Central memory CD4-positive, alpha-beta T cell (primary cell): ENCODE measurements at places on chromosomes 4 and X.

- DNase-seq = no peak
Measured at GRCh38 chr4:87982036-87982435, 6.5 kb downstream of the SPP1 start.

DNA sequence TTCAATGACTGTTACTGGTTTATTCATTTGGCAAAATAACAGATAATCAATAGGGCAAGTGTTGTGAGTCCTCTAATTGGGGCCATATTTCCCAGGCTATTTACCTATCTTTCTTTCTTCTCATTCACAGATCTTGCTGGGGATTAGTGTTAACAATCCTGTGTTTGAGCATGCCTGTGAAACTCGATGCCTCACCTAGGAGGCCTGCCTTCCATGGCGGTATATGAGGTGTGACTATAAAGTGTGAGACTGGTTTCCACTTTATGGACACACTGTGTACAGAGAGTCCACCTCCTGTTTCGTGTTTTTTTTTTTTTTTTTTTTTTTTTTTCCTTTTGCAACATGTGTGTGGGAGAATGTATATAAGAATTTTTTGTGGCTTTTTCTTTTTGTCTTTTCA lies 199.3 kb downstream of the BMPR1B start:
- DNase-seq = no peak

GRCh38 chrX:906586-906985 lies 276.0 kb downstream of the SHOX start:
- no peak for DNase-seq

DNA sequence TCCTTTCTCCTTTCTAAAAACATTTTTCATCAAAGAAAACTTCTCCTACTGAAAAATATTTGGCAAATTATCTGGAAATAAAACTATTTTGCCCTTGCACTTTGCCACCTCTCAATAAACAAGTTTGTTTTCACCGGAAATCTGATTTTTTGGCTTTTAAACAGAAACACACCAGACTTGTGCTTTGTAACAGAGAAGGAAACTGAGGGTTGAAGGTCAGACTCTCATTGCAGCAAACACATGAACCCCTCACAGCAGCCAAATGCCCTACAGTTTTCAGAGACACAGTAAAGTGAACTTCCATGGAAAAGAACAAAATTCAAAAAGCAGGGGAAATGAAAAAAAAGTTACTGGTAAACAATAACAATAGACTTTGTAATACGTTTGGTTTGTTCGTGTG lies 95.6 kb upstream of the WDR17 start:
- no peak for DNase-seq

DNA sequence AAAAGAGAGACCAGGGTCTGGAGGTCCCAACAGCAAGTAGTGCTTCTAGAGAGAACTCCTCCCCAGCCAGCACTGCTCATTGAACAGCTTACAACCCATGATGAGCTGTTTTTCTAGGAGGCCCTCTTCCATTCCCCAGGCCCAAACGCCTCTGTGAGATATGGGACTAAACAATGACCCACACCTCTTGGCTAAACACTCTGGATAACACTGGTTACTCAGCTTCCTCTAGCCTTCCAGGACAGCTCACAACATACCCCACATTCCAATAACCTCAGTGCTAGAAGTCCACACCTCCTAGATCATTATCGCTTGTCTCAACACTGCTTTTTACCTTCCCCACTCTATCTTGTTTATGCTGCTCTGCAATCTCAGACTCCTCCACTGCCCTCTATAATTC lies 35.4 kb upstream of the PGRMC2 start:
- no peak for DNase-seq

GRCh38 chrX:115494161-115494560 lies 66.8 kb upstream of the PLS3 start:
- no peak for DNase-seq

DNA sequence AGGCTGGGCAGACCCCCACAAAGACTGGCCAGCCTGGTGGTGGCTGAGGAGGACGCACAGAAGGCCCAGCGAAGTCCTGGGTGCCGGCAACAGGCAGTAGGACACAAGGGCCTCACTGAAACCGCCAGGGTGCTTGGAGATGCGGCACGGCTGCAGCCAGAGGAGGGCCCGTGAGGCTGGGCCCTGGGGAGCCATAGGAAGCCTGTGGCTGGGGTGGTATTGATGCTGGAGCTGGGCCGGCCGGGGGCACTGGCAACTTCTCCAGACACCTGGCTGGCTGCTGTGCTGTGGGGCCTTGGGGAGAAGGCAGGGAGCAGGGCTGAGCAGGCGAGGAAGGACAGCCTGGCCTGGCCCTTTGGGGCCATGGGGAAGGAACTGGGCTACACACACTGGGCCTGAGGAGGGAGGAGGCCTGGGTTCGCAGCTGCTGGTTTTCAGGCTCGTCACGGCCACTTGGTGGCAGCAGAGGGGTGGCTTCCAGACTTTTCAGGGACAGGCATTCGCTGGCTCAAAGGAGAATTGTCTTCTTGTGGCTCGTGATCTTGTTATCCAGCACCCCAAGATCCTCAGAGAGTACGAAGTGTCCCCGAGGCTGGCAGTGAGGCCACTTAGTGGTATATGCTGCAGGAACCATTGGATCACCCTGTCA lies 37.2 kb downstream of the ATP2B3 start:
- peak; percentile 48 for DNase-seq

DNA sequence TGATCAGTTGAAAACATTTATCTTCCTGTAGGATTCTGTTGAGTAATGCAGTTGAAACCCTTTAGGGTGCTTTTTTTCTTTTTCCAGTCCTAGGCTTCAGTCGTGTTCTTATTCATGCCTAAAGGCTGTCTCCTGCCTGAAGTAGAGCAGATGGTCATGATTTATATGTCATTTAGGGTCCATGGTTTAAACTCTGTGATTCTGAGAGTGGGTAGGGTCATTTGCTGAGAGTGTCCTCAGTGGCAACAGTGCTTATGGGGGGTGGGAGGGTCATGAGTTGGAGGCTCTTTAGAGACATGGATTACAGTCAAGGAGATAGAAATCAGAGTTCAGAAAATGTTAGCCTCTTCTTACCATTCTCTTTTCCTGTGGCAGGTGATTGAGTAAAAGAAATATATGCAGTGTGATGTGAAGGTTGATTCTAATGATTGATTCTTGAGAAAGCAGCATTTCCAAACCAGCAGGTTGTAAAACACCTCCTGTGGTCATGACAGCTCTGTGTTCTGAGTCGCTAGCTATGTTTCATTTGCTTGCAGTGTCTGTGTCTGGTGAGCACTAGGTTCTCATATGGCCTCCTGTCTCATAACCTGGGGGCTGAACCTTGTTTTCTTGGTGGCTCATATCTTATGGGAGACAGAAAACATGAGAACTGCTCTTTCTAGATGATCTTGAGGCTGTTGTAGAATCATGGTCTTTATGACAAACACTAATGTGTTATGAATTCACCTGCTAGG lies 60.4 kb downstream of the JADE1 start:
- no peak for DNase-seq

DNA sequence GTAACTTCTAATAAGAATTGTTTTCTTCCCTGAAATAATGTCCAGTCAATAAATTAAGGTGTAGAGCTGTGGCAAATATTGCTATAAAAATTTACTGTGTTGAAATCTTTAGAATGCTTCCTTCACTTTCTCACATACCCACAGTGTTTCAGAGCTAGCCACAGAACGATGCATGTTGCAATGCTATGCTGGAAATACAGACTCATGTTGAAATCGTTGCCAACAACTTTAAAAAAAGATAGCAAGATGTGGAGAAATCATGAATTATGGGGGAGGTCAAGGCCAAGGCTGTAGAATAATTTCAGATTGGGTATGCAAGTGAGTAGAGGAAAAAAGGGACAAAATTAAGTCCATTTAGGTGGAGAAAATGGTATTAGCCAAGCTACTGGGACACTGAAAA lies 204.8 kb downstream of the VEGFC start:
- no peak for DNase-seq

DNA sequence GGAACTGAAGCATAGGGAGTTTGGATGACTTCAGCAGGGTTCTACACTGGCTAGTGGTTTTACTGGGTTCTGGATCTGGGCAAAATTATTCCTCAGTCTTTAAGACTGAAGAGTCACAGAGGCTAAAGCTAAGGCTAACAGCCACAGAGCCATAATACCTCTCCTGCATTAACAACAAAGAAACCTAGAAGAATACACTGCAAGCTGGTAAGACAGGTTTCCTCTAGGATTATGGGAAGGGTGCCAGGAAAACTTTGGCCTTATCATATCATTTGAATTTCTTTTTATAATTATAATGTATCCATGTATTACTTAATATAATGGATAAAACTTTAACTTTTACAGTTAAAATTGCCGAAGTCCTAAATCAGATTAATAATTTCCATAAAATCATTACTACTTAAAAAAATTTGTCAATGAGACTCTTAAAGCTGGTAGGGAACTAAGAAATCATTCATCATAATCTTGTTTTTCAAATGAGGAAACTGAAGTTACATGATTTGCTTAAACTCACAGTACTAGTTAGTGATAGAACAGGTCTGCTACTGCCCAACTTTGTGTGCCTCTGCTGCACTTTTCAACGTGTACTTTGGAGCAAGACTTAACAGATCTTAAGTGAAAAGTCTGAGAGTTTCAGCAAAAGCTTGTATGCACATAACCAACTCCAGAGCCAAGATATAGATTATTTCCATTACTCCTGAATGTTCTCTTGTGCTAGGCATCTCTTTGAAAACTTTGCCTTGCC lies 24.2 kb upstream of the PGRMC2 start:
- DNase-seq = no peak

DNA sequence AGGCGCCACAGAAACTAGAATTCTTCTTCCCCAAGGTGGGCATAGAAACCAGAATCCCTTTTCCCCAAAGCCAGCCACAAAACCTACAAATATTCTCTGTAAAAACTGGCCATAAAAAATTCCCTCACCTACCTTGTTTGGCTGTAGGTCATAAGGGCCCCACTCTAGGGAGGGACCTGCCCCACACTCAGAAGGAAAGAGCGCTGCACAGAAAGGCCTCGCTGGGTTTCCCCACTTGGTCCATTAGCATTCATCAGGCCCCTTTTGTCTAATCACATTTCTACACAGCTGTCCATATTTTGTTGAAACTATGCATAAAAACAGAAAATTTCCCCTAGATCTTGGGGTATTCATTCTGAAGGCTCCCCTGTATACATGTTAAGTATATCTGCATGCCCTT lies 54.1 kb downstream of the PHKA2 start:
- no peak for DNase-seq

DNA sequence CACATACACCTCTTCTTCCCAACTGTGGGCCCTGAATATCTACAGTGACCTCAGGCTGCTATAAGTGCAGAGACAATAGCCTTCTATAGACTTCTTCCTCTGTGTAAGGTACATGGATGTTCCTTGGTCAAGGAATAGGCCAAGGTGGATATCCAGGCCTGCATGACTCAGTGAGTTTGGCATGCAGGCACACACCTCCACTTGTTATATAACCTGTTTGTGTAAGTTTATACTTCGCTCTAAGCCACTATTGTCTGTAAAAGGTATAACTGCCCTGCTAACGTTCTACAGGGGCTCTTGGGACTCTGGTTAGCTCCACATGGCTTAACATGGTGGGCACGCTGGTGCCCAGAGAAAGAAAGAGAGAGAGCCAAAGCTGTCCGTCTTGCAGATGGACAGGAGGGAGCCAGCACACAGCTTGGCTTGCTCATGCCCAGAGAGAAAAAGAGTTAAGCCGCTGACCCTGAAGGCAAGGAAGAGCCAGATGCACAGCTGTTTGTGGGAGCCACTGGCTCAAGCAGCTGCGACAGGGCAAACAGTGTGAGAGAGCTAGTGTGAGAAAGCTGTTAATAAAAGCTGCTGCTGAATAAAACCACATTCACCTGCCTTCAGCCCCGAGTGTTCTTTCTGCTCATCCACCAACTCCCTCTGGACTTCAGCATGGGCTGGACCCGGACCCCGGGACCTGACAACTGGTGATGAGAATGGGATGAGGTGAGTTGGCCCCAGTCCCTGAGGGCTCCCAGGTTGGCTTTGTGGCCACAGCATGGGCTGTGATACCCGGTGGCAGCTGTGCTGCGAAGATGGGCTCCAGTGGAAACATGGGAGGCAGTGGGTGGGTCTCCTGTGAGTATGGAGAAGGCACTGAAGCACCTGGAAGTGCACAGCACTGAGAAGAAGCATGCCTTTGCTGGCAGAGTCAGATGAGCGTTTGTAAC lies 44.5 kb upstream of the ZBTB33 start:
- DNase-seq = no peak

DNA sequence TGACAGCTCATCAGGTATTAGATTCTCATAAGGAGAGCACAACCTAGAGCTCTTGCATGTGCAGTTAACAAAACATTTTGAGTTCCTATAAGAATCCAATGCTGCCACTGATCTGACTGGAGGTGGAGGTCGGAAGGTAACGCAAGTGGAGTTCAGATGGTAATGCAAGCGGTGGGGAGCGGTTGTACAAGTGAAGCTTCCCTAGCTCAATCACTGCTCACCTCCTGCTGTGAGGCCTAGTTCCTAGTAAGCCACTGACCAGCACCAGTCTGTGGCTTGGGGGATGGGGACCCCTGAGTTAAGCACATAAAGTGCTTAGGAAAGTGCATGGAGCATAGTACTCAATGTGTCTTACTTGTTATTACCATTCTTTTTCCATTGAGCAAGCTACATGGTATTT lies 983.2 kb upstream of the IGFBP7 start:
- DNase-seq = no peak

GRCh38 chr4:146095091-146095690 lies 80.3 kb upstream of the LSM6 start:
- DNase-seq = no peak

- DNase-seq = no peak
Measured at GRCh38 chr4:181968371-181968770, 274.8 kb upstream of the TENM3 start.
